ENCODE measurements at places on chromosomes 4 and X.

- no peak for DNase-seq
These were observed 95.3 kb downstream of the FANCB start for GRCh38 chrX:14777525-14777924.

GRCh38 chr4:14669371-14669770 lies 332.9 kb upstream of the CPEB2 start:
- DNase-seq = no peak

DNA sequence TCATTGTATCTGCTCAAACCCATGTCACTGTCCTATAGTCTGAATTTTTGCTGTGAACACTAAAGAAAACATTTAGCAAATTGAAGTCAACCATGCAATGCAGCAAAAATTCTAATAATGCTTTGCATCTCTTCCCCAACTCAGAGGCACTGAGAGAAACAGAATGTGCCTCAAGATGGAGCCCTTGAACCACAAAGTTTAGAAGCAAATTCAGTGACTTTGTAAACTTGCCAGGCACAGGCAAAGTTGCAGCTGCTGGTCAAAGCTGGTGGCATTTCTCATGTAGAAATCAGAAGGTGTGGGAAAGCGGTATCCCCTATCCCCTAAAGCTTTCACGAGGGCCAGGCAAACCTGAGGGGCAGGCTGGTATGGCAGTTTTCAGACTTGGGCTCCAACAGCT lies 121.7 kb upstream of the DIPK2B start:
- DNase-seq = no peak

GRCh38 chr4:141133999-141134995 lies 1.0 kb upstream of the RNF150 start:
- DNase-seq = no peak

DNA sequence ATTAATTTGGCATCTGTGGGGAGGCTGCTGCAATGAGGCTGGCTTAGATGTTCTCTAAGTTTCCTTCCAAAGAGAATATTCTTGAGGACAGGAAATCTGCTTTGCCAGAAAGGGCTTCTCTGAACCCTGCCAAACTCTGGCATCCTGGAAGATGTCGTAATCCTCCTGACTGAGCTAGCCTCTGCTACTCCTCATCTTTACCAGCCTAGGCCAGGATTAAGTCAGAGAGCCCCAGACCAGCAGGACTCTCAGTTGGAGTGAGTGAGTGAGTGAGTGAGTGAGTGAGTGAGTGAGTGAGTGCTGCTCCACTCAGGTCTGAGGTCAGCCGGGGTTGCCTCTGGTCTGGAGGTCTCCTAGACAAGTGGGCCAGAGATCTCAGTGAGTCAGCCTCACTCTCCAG lies 104.9 kb upstream of the SOD3 start:
- DNase-seq = no peak

- DNase-seq = no peak
These were observed 251.1 kb downstream of the USP46 start for GRCh38 chr4:52408032-52408431.

GRCh38 chr4:150155391-150155790 lies 77.1 kb downstream of the DCLK2 start:
- no peak for DNase-seq

DNA sequence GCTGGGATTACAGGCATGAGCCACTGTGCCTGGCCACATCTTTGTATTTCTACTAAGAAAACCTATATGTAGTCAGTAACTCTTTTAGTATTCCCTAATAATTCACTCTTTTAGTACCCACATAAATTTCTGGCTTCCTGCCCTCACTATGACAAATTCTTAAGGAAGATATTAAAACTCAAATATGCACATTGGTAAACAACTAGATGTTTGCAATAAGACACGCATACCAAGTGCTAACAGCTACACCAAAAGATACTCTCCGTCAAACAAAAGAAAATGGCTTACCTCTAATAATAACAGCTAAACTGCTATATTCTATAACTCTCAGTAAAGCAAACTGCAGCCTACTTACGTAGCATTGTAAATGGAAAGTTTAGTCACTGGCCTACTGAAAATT lies 6.3 kb downstream of the UBA6 start:
- DNase-seq = no peak
